NCI-H2081 (cell line): ENCODE measurements at places on chromosomes 12 and 14.

DNA sequence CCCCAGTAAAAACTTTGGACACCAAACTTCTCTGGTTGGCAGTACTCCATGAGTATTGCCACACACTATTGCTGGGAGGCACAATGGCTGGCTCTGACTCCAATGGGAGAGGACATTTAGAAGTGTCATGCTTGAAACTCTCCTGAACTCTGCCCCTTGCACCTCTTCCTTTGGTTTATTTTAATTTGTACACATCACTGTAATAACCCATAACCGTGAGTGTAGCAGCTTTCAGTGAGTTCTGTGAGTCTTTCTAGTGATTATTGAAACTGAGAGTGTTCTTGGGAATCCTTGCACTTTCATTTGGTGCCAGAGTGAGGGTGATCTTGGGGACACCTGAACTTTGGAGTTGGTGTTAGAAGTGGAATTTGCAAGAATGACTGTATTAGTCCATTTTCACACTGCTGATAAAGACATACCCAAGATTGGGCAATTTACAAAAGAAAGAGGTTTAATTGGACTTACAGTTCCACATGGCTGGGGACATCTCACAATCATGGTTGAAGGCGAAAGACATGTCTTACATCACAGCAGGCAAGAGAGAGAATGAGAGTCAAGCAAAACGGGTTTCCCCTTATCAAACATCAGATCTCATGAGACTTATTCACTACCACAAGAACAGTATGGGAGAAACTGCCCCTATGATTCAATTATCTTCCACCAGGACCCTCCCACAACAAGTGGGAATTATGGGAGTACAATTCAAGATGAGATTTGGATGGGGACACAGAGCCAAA is 41.3 kb upstream of the CEP83 start:
- no peak for DNase-seq

GRCh38 chr12:83245156-83245555 is 558.5 kb downstream of the TMTC2 start:
- DNase-seq = no peak

DNA sequence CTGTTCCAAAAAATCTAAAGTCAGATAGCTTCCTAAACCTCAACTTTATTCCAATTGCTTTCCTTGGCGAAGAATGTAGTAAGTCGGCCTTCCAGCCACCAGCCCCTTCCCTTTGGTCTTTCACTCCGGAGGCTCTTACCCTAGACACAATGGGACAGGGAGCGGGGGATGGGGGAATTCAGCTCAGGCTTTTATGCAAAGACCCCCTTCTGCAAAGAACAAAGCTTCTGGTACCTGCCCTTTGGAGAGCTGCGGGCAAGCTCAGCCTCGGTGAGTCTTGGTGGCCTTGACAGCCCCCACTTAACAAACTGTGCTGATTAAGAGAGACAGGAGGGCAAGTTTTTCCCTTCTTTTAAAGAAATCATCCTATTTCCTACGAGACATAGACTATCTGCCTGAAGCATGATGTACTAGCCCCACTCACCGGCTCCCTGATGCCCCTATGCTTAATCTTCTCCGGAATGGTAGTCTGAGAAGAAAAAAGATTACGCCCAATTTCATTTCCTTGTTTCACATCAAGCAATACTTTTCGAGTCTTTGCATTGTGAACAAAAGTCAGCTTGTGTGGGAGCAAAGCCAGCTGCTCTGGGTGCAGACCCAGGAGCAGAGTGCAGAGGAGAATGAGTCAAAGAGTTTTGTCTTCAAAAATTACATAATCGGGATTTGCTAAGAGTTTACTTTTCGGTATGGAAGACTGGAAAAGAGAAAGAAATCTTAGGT is 1.5 kb upstream of the NANOG start:
- no peak for DNase-seq

DNA sequence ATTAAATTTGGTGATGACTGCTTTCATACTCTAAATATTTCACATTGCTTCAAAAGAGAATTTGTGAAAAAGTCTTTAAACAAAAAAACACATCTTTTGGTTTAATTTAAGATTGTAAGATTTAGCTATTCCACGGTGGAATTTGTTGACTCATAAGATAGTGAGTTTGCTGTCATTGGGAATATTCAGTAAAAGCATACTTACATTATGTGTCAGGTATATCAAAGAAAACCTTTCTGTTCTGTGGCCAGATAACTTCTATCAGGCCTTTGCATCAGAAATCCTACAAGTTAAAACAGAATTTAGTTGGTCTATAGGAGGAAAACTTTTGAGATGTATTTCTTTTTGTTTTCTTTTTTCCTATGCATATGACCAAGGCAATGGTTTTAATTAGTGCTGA is 148.8 kb upstream of the E2F7 start:
- no peak for DNase-seq

GRCh38 chr14:87996291-87996592 is 3.3 kb upstream of the GALC start:
- DNase-seq = no peak

DNA sequence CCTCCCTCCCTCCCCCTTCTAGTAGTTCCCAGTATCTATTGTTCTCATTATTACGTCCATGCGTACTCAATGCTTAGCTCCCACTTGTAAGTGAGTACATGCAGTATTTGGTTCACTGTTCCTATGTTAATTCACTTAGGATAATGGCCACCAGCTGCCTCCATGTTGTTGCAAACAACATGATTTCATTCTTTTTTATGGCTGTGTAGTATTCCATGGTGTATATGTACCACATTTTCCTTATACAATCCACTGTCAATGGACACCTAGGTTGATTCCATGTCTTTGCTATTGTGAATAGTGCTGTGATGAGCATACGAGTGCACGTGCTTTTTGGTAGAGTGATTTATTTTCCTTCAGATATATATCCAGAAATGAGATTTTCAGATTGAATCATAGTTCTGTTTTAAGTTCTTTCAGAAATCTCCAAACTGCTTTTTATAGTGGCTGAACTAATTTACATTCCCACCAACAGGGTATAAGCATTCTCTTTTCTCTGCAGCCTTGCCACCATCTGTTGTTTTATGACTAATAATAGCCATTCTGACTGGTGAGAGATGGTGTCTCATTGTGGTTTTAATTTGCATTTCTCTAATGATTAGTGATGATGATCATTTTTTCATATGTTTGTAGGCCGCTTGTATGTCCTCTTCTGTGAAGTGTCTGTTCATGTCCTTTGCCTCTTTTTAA is 17.9 kb upstream of the CLEC7A start:
- DNase-seq = no peak

GRCh38 chr12:50394469-50395029 is 1.9 kb downstream of the FAM186A start:
- no peak for DNase-seq

DNA sequence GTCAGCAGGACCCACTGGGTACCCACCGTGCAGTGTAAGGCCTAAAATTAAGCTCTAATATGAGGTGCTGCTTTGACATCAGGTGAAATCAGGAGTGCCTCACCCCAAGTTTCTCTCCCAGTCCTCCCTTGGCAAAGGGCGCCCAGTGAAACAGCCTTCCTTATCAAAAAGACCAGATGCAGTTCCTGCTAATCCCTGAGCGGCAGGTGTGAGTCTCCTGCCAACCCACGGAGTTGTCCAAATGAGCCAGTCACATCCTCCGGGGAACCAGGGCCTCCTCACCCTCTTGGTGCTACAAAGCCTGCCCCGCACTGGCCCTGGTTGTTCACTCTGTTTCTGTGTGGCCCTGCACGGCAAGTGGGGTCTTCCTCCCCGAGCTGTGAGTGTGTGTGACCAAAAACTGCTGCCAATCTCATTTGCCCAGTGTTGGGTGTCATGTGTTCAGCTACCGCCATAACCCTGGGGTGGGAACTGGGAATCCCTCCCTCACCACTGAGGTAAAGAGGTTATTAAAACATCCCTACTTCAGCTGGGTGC is 20.2 kb upstream of the P2RX4 start:
- DNase-seq = no peak

- no peak for DNase-seq
Observed at GRCh38 chr12:111126331-111126730, 206.0 kb upstream of the MYL2 start.

GRCh38 chr12:1262011-1262410 is 271.0 kb downstream of the ERC1 start:
- no peak for DNase-seq

DNA sequence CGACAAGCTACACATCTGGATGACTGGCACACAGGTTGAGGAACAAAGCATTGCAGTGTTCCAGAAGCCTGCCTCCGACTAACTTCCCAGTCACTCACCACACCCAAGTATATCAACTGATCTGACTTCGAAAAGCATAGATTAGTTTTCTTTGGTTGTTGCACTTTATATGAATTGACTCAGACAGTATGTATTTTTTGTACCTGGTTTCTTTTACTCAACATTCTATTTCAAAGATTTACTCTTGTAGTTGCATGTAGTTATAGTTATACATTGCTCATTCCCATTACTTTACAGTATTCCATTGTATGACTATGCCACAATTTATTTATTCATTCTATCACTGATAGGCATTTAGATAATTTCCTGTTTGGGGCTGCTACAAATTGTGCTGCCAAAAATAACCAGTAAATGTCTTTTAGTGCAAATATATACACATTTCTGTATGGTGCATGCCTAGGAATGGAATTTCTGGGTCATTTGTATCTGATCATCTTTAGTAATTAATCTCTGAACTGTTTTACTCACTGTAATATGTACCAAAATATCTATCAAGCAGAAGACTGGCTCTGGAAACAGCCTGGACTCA is 17.8 kb downstream of the PLCZ1 start:
- DNase-seq = no peak

DNA sequence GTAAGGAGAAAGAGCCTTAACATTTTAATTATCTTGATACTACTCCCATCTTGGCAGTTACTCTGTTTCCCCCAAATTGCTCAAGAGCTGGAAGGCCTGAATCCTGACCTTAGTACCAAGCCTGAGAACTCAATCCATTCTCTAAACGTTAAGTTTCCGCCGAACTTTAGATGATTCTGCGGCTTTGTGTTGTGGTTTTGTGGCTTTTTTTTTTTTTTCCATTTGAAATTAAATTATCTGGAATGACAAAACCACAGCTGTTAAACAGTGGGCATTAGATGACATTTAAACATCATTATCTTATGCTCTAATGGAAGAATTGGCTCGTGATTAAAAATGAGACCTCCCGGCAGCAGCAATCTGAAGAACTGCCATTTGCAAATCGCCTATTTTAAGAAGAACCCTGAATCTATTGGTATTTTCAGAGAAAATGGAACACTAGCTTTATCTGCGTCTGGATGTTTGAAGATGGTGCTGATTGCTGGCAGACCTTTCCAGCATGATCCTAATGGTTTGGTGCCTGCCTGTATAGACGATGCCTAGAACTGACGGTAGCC is 38.4 kb downstream of the TMEM132C start:
- DNase-seq = no peak

GRCh38 chr12:49776413-49776812 is 35.1 kb downstream of the TMBIM6 start:
- peak; percentile 63 for DNase-seq

DNA sequence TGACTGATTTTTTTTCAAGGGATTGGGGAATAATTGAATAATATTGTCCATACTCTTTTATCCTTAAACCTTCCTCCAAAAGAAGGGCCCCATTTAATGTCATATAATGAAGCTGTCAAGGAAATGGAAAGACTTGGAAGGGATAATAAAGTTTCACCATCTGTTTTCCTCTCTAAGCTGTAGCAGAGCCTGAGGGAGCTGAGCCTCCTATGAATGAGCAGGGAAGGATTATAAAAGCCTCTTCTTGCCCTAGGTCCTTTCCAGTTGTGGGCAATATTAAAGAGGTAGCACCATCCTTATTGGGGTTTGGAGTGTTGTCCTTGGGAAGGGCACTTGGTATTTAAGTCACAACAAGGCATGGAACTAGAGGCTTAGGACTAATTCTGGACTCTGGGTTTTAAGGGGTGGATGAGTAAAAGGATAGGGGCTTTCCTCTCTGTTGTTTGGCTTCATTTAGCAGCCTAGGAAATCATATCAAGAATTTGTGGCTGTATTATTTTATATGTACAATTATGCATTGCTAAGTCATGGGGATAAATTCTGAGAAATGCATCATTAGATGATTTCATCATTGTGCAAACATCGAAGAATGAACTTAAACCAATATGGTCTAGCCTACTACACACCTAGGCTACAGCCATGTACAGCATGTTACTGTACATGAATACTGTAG is 408.5 kb upstream of the DCN start:
- DNase-seq = no peak

DNA sequence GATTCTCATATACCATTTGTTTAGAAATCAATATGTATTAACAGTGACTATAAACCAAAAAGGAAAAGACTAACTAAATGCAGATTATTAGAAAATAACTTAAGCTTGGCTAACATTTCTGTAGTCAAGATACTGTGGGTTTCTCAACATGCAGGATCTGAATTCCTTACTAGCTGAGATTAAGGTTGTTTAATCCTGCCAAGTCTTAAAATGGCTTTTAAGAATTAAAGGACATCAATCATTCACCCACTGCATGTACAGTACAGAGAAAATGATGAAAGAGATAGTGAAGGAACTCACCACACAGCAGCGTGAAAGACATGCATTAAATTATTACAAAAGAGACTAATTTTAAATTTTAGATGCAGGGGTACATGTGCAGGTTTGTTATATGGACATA is 3.8 kb downstream of the ACSS3 start:
- no peak for DNase-seq

- DNase-seq = no peak
Observed at GRCh38 chr12:6434205-6435140, 10.3 kb upstream of the CD27 start.

- DNase-seq = no peak
Observed at GRCh38 chr12:131911851-131912477, 17.1 kb upstream of the PUS1 start.

DNA sequence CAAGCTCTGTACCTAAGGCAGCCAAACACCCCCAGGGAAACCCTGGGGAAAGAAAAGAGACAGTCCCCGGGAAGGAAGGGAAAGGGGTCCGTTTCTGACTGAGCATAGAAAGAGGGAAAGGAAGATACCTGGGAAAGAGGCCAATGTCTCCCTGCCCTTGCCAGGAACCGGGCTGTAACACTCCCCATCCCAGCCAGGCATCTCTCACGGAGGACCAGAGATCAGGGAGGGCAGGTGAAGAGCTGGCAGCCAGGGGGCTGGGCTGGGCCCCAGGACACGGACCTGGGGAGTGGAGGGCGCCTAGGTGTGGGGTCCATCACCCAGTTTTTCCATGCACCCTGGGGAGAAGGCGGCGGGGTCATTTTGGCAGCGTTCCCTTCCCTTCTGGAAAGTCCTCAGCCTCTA is 18.9 kb upstream of the PLEKHH1 start:
- DNase-seq = peak; percentile 20

DNA sequence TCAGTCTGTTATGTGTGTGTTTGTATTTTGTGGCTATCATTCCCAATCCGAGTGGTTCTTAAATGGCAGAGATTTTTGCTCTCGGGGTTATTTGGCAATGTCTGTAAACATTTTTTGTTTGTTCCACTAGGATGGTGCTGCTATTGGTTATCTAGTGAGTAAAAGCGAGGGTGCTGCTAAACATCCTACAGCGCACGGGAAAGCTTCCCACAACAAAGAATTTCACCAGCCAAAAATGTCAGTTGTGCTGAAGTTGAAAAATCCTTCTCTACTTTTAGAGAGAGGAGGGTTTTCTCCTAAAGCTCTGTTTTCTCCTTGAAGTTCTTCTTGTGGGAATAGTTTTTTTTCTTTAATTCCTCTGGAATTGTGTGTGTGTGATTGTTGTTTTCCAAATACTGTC is 2.4 kb downstream of the EXD2 start:
- DNase-seq = no peak

- no peak for DNase-seq
Observed at GRCh38 chr12:125100551-125101434, 35.6 kb downstream of the AACS start.

- DNase-seq = no peak
Observed at GRCh38 chr14:99975190-99975589, 90.0 kb upstream of the EVL start.

GRCh38 chr12:69161829-69162228 is 77.5 kb upstream of the CPSF6 start:
- no peak for DNase-seq

- DNase-seq = no peak
Observed at GRCh38 chr14:87034680-87035079, 958.3 kb downstream of the GALC start.
